Epithelial cell of umbilical artery (primary cell): ENCODE measurements at places on chromosomes 7 and 10. TPM values are rescaled to one million over a fixed set of nuclear protein-coding genes. Genes with fewer than 3 reads are reported as not detected.

The PVRIG gene
- total RNA-seq = not detected in 2 replicates

The NPVF gene
- not detected in 2 replicates for total RNA-seq

The TAS2R4 gene
- total RNA-seq = 0.32 and 1.1 TPM in 2 replicates

The GLRX3 gene
- total RNA-seq = 114 and 141 TPM in 2 replicates

The TIMM23B gene
- 16.9 and 21.0 TPM in 2 replicates for total RNA-seq

The ITPRID1 gene
- not detected in 2 replicates for total RNA-seq

The CNOT4 gene
- 2.9 and 5.8 TPM in 2 replicates for total RNA-seq

The SLC13A4 gene
- total RNA-seq = not detected in 2 replicates

The CADPS2 gene
- 41.9 and 47.7 TPM in 2 replicates for total RNA-seq

The FAM237B gene
- total RNA-seq = not detected in 2 replicates

The RRP12 gene
- total RNA-seq = 13.3 and 17.8 TPM in 2 replicates

The TSPAN15 gene
- total RNA-seq = 70.1 and 76.3 TPM in 2 replicates

The TMEM229A gene
- not detected in 2 replicates for total RNA-seq

The RBP3 gene
- total RNA-seq = not detected in 2 replicates

The OR2A42 gene
- not detected in 2 replicates for total RNA-seq

The HOXA1 gene
- total RNA-seq = 0.30 and 0.32 TPM in 2 replicates

The LEP gene
- not detected in 2 replicates for total RNA-seq

The ZNF862 gene
- 4.9 and 7.8 TPM in 2 replicates for total RNA-seq

The ZKSCAN1 gene
- 27.5 and 32.8 TPM in 2 replicates for total RNA-seq

The CFTR gene
- total RNA-seq = not detected in 2 replicates

The DENND2A gene
- total RNA-seq = 0.30 TPM in 1 of 2 replicates, not detected in the other

The CYP2E1 gene
- total RNA-seq = 0.32 TPM in 1 of 2 replicates, not detected in the other

The C10orf67 gene
- total RNA-seq = under 0.01 TPM in 1 of 2 replicates, not detected in the other

The GAD2 gene
- not detected in 2 replicates for total RNA-seq

The BTBD16 gene
- not detected in 2 replicates for total RNA-seq

The NCAPG2 gene
- 24.0 and 27.2 TPM in 2 replicates for total RNA-seq

The LHFPL3 gene
- total RNA-seq = not detected in 2 replicates

The NXPH1 gene
- total RNA-seq = not detected in 2 replicates

The ELFN1 gene
- 0.15 and 3.9 TPM in 2 replicates for total RNA-seq

The SUN3 gene
- not detected in 2 replicates for total RNA-seq

The WDR11 gene
- total RNA-seq = 77.6 and 78.4 TPM in 2 replicates

The DYNC1I1 gene
- total RNA-seq = under 0.01 and 1.8 TPM in 2 replicates

The SFTPA1 gene
- not detected in 2 replicates for total RNA-seq

The RNLS gene
- 3.2 and 4.6 TPM in 2 replicates for total RNA-seq

The MINDY4 gene
- 2.3 and 3.8 TPM in 2 replicates for total RNA-seq

The TMEM213 gene
- not detected in 2 replicates for total RNA-seq

The AGR2 gene
- total RNA-seq = not detected in 2 replicates

The BMPER gene
- total RNA-seq = 0.32 and 0.46 TPM in 2 replicates

The KCP gene
- under 0.01 TPM in 1 of 2 replicates, not detected in the other for total RNA-seq

The LIPN gene
- not detected in 2 replicates for total RNA-seq

The SPDYE8 gene
- total RNA-seq = not detected in 2 replicates
